ENCODE measurements at places on chromosomes 3 and 15. TPM values are rescaled to one million over a fixed set of nuclear protein-coding genes. Genes with fewer than 3 reads are reported as not detected.

COL6A6 gene
- 2.2 TPM for total RNA-seq

DNA sequence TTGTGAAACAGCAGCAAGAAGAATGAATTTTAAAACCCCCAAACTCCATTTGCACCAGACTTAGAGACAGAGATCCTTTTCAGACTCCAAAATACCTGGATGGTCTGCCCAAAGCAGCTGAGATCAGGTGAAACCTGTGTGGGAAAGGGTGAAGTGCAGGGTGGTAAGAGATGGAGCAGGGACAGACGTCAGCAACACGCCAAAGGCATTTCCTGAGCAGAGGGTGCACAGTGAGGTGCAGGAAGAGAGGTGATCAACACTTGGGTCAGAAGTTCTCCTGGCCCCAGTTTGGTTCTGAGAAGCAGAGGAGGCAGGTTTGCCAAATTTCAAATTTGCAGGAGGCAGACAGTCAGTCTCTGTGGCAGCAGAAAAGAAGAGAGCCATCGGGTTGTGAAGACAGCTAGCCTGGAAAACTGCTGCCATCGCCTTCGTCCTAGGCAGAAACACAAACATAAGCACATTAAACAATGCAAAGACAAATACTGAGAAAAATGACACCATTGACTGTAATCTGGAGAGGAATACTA, 9.8 kb downstream of the CCR4 start:
- no peak for DNase-seq

DNA sequence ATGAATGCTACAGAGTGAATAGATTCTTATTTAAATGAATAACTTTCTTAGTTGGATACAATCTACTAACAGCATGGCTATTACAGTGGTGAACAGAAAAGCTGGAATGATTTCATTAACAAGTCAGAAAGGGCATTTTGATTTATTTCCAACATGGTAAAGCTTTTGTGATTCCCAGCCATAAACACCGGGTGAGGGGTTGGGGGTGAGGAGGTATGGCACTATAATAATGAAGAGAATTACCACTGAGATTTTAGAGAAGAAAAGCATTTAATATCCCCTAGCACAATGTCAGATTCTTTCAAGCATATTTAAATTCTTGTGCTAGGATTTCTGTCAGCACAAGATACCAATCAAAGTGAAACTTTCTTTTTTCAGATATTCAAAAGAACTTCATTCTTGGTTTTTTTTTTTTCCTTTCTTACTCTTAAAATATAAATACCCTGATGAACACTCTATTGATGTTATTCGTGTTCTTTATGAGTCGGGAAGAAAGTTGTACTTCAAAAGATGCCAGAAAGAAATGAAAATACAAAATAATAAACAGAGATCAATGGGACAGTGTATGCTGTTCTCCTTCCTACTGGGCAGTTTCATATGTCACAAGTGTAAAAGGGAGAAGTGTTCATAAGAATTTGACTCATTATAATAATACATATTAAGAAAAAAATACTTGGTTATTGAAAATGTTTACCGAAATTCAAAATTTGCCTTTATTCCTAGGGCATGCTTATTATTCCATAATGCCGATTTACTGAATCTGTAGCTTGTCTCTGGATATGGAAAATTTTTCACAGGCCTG, 522.8 kb downstream of the CADM2 start:
- DNase-seq = no peak

DNA sequence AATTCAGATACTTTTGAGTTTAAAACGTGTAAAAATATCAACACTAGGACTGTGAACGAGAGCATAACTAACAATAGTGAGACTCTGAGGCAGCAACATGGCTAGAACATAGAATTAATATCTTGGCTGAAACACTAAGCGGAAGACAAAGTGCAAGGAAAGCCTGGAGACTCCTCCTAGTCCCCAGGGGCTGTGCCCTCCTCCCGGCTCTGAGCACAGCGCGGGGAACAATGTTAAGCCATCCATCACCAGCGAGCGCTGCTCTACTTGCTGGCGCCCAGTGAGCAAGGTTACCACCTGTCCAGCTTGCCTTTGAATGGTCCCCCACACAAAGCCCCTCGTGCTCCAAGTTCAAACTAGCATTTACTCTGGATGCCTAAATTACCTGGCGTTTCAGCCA, 436.9 kb downstream of the FOXP1 start:
- DNase-seq = no peak

DNA sequence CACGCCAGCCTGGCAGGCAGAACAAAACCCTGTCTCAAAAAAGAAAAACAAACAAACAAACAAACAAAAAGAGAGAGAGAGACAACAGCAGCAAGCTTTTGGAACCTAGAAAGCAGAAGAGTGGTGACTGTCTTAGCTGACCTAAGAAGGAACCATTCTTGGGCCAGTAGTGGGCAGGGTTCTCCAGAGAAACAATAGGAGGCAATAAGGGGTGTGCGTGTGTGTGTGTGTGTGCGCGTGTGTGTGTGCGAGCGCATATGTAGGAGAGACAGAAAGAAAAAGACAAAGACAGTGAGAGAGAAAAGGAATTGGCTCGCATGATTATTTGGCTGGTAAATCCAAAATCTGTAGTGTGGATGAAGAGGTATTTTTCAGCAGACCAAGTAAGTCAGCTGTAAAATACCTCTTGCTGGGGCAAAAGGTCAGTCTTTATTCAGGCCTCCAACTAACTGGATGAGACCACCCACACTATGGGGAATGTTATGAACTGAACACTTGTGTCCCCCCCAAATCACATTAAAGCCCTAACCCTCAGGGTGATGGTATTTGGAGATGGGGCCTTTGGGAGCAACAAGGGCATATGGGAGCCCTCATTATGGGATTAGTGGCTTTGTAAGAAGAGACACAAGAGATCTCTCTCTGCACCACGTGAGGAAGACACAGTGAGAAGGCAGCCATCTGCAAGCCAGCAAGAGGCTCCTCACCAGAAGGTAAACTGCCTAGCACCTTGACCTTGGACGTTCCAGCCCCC, 15.1 kb upstream of the BLM start:
- DNase-seq = no peak

ISL2 gene
- not detected for total RNA-seq

ATP13A5 gene
- not detected for total RNA-seq

DNA sequence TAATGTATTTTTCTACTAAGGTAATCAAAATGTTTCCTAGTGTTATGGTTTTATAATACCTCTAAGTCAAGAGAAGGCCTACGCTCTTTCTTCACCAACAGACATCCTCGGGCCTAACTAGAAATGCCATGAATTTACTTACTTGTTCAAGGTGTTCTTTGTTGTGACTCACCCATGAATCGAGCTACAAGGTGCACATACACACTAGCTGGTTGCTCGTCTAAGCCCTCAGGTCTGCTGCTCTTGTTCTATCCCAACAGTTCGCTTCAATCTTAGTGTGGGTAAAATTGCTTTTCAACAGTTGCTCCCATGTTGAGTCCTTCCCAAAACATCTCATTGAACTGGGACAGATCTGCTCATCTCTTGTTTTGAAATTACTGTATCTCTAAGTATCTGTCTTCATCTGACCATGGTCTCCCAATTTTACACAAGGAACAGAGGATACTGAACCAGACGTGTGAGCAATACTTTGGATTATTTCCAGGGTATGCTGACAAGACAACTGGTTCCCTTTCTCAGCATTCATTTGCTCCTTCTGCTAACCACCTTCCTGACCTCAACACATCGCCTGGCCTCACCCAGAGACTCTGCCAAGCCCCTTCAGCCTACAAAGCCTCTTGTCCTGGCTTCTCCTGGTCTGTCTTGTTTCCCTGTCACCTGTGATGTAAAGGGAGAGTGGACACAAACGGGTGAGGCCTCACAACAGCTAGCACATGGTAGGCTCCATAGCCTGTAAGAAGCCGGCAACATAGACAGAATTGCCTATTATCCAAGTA, 84.2 kb downstream of the NEDD4 start:
- no peak for DNase-seq

CPLX3 gene
- 2.8 TPM for total RNA-seq

- no peak for DNase-seq
These were observed 35.6 kb upstream of the MKRN3 start for GRCh38 chr15:23529891-23530290.

DNA sequence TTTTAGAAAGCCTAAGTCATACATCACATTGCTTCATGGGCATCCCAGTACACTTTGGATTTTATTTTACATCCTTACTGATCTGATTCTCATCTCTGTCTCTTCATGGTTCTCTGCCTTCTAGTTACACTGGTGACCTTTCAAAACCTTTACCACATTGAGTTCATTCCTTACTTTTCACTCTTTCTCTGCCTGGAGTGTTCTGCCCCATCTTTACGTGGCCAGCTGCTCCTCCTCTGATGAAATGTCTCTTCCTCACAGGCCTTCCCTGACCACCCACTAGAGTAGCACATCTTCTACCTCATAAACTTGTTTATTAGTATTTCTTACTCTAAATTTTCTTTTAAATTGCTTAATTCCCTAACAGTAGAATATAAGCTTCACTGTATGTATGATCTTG, 17.7 kb downstream of the CTNNB1 start:
- DNase-seq = no peak

GRCh38 chr3:64388886-64389285, 163.6 kb upstream of the PRICKLE2 start:
- no peak for DNase-seq

DNA sequence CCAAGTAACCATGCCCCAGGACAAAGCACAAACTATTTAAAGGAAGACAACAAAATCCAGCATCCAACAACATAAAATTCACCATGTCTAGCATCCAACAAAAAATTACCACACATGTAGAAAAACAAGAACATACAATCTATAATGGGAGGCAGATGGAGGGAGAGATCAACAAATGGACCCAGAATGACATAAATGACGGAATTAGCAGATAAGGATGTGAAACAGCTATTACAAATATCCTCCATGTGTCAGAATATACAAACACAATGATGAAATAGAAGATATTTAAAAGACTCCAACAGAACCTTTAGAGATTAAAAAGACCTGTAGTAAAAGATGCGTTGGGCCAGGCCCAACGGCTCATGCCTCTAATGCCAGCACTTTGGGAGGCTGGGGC, 10.8 kb downstream of the LYSMD4 start:
- no peak for DNase-seq

GLT8D1 gene
- total RNA-seq = 33.2 TPM

LSM3 gene
- total RNA-seq = 17.2 TPM

UBAP1L gene
- 1.5 TPM for total RNA-seq

DNA sequence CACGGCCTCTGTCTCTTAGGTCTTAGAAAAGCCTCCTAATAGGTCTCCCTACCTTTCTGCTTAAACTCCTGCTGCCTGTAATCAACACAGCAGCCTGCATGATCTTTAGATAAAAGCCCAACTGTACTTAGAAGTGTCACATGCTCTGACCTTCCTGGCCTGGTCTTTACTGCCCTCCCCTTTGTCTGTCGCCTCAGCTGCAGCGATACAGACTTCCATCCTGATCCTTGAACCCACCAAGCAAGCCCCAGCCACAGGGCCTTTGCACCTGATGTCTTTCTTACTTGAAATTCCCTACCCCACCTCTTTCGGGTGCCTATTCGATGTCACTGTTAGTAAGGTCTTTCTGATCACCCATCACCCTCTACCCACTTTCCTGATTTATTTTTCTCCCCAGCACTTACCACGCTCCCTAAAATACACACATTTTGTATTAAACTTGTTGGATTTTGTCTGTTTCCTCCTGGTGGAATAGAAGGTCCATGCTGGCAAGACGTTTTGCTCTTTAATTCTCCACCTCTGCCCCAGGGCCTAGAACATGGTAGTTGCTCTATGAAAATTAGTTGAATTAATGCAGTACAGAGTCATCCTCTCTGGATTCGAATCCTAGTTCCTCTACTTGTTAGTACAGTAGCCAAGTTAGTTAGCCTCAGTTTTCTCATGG, 51.1 kb downstream of the AQP9 start:
- no peak for DNase-seq

DNA sequence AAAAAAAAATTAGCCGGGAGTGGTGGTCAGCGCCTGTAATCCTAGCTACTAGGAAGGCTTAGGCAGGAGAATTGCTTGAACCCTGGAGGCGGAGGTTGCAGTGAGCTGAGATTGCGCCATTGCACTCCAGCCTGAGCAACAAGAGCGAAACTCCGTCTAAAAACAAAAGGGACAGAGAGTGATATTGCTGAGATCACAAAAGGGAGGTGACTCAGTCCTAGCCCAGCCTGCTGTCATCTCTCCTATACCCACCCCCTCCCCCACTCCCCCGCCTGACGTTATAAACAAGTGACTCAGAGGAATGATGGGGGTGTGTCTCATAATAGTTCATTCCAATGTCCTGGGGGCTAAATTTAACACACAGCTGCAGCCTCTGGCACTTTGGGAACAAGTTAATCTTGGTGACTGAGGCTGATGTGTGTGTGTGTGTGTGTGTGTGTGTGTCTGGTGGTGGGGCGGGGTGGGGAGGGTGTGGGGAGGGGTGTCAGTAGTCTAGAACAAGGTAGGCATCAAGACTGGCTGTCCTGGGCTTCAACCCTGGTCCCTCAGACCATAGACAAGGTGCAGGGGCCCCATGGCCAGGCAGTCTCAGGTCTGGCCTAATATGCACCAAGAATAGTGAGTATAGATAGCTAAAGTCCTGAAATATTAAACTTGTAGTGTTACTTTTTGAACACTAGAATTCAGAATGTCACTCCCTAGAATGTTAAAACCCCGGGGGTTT, 1.3 kb upstream of the KLHL40 start:
- DNase-seq = no peak

MASP1 gene
- 129 TPM for total RNA-seq

GRCh38 chr3:184887574-184887973, 75.6 kb downstream of the VPS8 start:
- no peak for DNase-seq

DNA sequence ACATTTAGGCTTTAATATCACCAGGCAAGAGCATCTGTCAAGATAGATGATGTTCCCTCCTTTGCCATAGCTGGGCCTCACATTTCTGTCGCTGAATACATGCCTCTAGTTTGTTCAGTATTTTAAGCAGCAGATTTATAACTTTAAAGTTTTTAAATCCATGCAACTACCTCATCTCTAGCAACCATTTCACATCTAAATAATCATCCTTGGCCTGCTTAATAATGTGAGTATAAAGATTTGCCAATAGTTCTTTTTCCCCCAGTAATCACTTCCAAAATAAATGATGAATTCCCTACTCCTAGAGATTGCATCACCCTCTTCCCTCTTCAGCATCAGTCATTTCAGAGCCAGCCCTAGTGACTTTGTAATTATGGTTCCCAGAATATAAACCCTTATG, 36.2 kb upstream of the FILIP1L start:
- DNase-seq = no peak

- no peak for DNase-seq
These were observed 110.8 kb downstream of the TIGIT start for GRCh38 chr3:114404590-114404989.

- no peak for DNase-seq
These were observed 251.1 kb downstream of the PTPRG start for GRCh38 chr3:61812517-61812916.

A4GNT gene
- total RNA-seq = not detected

- DNase-seq = no peak
These were observed 813.5 kb downstream of the MCTP2 start for GRCh38 chr15:95044745-95045417.

Measured in Right ventricle myocardium inferior (tissue), 1 donor.